Regular cardiac myocyte (primary cell): ENCODE measurements at places on chromosomes 12 and 14. TPM values are rescaled to one million over a fixed set of nuclear protein-coding genes. Genes with fewer than 3 reads are reported as not detected.

PTPRR gene
- 1.2 and 2.8 TPM in 2 replicates for total RNA-seq

ZFYVE26 gene
- total RNA-seq, result 11.3 and 17.8 TPM in 2 replicates

NPAS3 gene
- under 0.01 and 0.85 TPM in 2 replicates for total RNA-seq

GPR132 gene
- total RNA-seq, result not detected in 2 replicates

PZP gene
- not detected in 2 replicates for total RNA-seq

ALX1 gene
- total RNA-seq, result not detected in 2 replicates
